ENCODE measurements at places on chromosomes 13 and 19.

- DNase-seq = no peak
Observed at GRCh38 chr19:50693064-50693975, 26.3 kb downstream of the SHANK1 start.

GRCh38 chr19:44808463-44809371 lies at the start of gene BCAM:
TSS of gene BCAM (plus strand) at chr19:44809103. CDS start at chr19:44809125, 22 bp downstream.
- no peak for DNase-seq

GRCh38 chr13:93226623-93227279 lies at the start of gene GPC6:
TSS of gene GPC6 (plus strand) at chr13:93226807.
- DNase-seq = no peak

DNA sequence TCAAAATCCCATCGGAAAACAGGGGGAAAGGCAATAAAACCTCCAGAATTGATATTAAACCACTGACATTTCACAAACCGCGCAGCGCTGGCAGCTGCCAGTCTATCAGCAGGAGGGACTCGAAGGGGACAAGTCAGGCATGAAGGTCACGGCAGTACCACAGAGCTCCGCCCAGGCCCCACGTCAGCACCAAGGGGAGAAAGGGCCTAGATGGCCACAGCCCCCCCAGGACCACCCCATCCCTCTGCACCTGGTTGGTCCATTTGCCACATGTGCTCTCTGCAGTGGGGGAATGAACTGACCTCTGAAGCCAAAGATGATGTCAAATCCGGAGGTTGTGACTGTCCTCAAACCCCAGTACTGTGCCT lies 9.5 kb upstream of the VSTM2B start:
- no peak for DNase-seq

DNA sequence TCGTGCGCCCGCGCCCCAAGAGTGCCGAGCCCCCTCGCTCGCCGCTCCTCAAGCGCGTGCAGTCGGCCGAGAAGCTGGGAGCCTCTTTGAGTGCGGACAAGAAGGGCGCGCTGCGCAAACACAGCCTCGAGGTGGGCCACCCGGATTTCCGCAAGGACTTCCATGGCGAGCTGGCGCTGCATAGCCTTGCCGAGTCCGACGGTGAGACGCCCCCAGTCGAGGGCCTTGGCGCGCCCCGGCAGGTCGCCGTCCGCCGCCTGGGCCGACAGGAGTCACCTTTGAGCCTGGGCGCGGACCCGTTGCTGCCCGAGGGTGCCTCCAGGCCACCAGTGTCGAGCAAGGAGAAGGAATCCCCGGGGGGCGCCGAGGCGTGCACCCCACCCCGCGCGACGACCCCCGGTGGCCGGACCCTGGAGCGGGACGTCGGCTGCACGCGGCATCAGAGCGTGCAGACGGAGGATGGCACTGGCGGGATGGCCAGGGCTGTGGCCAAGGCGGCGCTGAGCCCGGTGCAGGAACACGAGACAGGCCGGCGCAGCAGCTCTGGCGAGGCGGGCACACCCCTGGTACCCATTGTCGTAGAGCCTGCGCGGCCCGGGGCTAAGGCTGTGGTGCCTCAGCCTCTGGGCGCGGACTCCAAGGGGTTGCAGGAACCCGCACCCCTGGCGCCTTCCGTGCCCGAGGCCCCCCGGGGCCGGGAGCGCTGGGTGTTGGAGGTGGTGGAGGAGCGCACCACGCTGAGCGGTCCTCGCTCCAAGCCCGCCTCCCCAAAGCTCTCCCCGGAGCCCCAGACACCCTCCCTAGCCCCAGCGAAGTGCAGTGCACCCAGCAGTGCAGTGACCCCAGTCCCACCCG lies 7.1 kb downstream of the DNASE2 start:
- DNase-seq = no peak

DNA sequence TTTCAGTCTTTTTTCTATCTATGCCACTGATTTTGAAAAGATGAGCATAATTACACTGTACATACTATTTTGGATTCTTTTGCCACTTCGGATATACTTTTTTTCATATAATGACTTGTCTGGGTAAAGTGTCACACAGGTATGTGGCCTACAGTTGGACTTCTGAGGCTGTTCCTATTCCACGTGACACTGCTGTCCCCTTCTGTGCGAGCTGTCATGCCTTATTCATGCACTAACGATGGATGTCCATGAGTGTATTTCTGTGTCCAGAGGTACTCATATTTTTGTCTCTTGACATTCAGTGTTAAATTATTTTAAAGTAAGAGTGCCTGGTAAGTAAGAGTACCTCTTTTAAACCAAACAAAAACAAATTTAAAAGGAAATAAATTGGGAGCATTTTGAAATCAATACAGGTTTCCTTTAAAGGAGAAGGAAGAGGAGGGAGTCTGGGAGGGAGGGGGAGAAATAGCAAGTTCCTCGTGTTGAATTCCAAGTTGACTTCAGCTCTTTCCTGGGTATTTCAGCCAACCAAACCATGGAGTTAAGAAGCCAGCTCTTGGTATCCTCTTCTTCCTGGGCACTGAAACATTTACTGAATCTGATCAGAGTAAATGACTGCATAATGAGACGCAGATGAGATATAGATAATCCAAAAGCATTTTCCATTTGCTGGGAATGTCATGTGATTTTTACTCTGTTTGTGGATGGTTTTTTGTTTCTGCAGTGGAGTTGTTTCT lies 61.3 kb downstream of the TNFRSF19 start:
- DNase-seq = no peak

DNA sequence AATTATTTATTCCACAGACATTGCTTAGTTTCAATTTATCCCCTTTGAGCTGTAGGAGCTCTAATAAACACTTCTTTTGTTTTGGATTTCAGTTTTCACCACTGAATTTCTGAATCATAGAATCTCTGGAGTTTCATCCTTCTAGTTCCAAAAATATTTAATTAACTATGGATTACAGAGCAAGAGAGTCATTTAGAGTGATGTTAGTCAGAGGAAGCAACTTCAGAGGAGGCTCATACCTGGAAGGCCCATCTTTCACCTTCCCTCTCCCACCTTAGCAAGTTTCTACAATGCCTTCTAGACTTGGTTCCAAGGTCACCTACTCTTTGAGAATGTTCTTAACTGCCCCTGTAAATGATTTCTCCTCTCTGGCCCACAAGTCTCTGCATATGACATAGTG lies 353.2 kb downstream of the SPRY2 start:
- no peak for DNase-seq

- no peak for DNase-seq
Observed at GRCh38 chr19:30390356-30390988, 18.3 kb downstream of the ZNF536 start.

- no peak for DNase-seq
Observed at GRCh38 chr13:50531917-50532899, 311.3 kb downstream of the DLEU7 start.
